ENCODE measurements at places on chromosomes 4 and X. TPM values are rescaled to one million over a fixed set of nuclear protein-coding genes. Genes with fewer than 3 reads are reported as not detected.

DNA sequence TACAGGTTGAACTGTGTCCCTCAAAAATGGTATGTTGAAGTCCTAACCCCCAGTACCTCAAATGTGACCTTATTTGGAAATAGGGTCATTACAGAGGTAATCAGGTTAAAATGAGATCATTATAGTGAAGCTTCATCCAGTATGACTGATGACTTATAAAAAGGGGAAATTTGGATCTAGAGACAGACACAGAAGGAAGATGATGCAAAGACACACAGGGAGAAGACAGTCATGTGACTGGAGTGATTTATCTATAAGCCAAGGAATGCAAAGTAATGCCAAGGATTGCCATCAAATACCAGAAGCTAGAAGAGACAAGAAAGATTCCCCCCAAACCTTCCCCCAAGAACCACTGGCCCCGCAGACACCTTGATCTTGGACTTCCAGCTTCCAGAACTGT, 155.2 kb downstream of the RBMX2 start:
- DNase-seq, result no peak

DNA sequence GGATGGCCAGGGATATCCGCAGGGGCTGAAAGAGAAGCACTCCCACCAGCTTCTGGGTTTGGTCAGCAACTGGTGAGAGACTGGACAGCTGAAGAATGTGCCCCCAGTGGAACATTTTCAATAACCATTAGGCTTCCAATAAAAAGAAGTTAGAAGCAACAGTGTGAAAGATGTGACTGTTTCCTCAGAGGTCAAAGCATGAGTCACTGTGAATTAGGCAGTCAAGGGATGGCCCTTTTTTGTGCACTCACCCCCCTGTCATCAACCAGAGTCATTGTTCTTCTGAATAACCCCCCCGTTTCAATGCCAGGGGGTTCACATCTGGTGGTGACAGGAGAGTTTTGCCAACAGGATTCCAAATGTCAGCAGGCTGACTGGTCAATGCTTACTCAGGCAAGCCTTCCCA, 74.6 kb upstream of the SH3RF1 start:
- no peak for DNase-seq

DNA sequence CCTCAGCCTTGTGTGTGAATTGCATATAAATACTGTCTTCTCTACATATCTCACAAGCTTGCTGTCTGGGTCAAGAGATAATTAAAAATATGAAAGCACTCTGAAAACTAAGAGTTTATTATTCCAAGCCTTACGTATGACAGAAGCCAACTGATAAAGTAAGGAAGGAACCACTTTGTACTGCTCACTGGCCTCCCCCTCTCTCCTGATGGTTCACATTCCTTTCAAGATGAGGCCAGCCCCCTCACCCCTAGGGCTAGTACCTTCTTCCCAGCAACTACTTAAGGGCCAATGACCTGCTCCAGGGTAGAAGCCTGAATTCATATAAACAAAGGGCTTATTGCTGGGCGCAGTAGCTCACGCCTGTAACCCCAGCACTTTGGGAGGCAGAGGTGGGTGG, 5.4 kb upstream of the SOWAHD start:
- DNase-seq, result peak; percentile 16

The EDA gene
- 15.1 TPM for total RNA-seq

DNA sequence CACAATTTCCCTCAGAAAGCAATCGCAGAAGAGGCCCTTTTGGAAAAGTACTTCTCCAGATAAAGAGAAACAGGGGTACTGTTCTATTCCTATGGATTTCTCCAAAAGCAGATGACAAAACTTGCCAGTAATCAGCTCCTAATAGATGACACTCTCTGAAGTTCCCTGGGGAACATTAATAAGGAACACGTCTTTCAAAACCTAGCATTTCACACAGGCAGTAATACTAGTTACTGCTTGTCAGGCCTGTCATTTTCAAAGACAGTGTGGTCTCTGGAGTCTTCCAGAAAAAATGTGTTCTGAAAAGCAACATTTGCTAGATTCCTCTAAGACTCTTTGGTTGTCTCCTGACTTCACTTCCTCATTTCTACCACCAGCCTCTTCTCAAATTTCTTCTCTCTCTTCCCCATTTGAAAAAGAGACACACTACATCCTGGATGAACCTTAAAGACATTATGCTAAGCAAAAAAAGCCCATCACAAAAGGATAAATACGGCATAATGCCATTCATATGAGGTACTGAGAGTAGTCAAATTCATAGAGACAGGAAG, 47.3 kb downstream of the CHRDL1 start:
- no peak for DNase-seq

DNA sequence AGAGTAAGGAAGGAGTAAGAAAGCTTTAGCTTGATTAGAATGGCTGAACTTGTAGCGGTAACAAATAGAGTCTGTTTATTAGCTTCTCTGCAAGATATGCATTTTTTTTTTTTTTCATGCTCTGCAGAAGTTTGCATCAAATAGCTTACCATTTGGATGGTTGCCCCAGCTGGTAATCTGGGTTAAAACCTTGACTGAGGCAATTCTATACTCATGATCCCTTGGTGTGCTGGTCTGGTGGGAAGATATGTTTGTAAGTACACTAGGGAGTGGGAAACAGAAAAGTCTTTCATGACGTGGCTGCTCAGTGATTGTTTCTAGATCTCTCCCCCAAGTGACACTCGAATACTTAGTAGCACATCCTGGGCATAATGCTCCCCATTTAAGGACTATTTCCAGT, 32.1 kb downstream of the SEPTIN11 start:
- no peak for DNase-seq

The SSX1 gene
- total RNA-seq, result not detected

The AFM gene
- not detected for total RNA-seq

DNA sequence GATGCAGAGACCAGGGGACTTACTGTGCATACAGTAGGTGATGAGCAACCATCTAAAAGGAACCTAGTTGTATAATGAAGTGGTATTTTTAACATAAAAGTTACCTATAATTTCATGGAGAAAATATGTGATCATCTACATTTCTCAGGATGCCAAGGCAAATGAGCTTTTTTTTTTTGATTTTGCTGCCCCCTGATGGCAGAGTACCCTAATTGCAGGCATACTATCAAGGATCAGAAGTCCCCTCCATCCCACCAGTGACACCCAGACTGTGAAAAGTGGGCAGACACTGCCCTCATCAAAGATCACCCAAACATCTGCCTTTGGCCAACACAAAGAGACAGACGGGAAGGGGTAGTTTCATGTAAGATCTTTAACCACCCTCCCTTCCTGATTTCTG, 9.6 kb upstream of the ABLIM2 start:
- DNase-seq, result no peak

DNA sequence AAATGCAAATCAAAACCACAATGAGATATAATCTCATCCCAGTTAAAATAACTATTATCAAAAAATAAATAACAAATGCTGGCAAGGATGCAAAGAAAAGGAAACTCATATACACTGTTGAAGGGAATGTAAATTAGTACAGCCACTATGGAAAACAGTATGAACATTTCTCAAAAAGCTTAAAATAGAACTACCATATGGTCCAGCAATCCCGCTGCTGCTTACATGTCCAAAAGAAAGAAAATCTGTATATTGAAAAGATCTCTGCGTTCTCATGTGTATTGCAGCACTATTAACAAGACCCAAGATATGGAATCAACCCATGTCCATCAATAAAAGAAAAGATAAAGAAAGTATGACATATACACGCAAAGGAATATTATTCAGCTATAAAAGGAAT, 3.0 kb upstream of the NAP1L2 start:
- DNase-seq, result no peak

The SLC34A2 gene
- total RNA-seq, result 1.8 TPM

The SOWAHB gene
- 1.5 TPM for total RNA-seq

- DNase-seq, result no peak
Measured at GRCh38 chr4:134421734-134422133, 220.1 kb upstream of the PABPC4L start.

- no peak for DNase-seq
Measured at GRCh38 chr4:155179216-155179615, 29.2 kb upstream of the NPY2R start.

DNA sequence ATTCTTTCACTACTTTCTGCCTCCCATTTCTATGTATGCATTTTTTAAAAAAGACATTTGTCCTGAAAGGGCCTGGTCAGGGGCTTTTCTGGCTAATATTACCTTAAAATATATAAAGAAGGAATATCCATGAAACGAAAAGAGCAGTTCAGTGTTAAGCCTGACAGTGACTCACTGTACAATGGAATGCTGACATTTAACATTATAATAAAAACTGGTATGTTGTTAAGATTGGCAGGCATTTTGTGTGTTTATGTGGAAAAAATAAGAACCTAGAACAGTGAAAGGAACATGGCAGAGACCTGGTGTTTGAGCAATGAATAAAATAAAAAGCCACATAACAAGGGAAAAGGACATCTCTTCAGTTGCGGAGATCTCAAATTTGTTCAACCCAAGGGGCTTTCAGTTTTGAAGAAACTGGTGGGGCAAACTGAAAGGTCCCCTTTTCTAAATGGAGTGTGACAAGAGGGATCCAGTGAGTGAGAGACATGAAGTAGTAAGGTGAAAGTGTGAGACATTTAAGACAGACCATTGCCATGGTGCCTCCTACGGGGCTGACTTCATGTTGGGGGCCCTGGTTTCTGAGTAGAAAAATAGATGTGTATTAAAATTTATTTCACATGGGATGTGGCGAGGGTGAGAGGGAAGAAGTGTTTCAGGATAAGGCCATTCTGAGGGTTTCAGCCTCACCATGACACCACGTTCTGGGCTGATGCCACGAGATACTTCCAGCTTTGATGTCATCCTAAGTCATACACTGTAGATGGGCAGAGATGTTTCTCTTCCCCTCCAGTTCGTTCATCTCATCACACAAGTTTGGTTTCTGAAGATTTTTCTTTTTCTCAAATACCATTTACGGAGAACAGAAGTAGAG, 324.9 kb downstream of the PPP3CA start:
- no peak for DNase-seq

All from WTC11 (cell line).